ENCODE measurements at places on chromosomes 4 and X.

- DNase-seq: no peak
Measured at GRCh38 chr4:7648544-7649395, 214.0 kb upstream of the PSAPL1 start.

GRCh38 chrX:134418317-134419113 is 41.5 kb upstream of the HPRT1 start:
- no peak for DNase-seq

- no peak for DNase-seq
Measured at GRCh38 chr4:31979988-31980387, 1259.8 kb downstream of the PCDH7 start.

GRCh38 chrX:85327060-85327333 is 52.5 kb downstream of the POF1B start:
- no peak for DNase-seq

DNA sequence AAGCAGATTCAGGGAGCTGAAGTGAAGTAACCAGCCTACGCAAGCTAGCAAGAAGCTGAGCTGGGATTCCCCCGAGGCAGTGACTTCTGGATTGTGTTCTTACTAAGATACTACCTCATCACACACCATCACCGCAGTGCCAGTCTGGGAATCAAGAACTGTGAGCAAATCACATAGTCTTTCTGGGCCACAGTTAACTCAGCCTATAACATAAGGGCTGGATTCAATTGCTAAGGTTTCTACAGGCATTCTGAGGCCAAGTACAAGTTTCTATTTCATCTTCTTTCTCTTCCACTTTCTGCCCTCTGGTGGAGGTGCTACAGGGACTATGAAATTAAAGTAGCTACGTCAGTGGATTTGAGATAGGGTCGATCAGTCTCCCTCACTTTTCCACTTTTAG is 1.4 kb upstream of the CORIN start:
- no peak for DNase-seq

GRCh38 chrX:150449313-150449712 is 86.2 kb downstream of the MAMLD1 start:
- DNase-seq: no peak

DNA sequence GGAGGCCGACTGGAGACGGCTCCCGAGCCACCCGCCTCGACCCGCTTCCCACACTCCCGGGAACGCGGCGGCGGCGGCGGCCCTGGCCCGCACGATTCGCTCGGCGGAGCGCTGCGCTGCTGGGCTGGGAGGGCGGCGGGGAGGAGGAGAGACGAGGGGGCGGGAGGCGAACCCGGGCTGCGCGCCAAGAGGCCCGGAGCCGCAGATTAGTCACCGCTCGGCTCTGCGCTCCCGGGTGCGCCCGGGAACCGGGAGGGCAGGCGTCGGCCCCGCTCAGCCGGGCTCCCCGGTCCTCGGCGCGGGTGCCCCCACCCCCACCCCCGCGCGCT is 11.2 kb upstream of the BCOR start:
- no peak for DNase-seq

GRCh38 chr4:89331686-89332544 is 24.3 kb upstream of the GPRIN3 start:
- no peak for DNase-seq

DNA sequence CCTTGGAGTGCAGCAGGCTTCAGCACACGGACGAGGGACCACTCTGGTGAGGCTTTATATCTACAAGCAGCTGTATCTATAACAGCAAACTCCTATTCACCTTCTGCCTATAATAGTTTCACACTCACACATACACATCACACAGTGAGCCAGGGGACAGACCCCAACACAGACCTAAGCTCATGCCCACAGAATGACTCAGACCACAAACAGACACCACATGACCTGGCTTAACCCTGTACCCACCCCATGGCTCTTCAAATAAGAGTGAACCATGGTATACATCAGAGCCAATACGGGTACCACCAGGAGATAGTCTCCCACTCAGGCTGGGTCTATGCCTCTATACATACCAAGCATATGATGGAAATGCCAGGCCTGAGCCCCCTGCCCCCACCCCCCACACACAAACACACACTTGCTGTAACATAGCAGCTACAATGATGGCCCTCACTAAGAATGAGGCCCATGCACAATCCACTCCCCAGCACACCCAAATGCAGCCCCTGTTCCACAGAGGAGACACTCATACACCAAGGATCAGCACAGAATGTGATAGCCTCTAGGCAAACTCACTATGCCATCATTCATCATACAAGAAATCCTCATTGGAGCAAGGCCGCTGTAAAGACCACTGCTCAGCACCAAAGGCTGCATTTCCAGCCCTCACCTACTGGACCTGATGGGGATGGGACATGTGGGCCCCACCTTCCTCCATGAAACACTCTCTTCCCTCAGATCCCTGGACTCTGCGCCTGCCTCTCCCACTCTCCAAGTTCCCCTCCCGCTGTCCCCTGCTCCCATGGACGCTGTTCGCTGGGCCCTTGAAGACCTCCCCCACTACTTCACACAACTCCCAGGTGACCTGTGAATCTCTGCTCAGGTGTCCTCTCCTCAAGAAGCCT is 62.1 kb upstream of the XIAP start:
- no peak for DNase-seq

Data from stimulated activated CD8-positive, alpha-beta memory T cell treated with anti-CD3 and anti-CD28 coated beads, Interleukin-15, amount 100 ng/mL, for 24 hours (primary cell).